Upper lobe of right lung (tissue), 1 donor: ENCODE measurements at places on chromosomes 1 and 21. TPM values are rescaled to one million over a fixed set of nuclear protein-coding genes. Genes with fewer than 3 reads are reported as not detected.

CD84 gene
- total RNA-seq: 20.7 TPM

DNA sequence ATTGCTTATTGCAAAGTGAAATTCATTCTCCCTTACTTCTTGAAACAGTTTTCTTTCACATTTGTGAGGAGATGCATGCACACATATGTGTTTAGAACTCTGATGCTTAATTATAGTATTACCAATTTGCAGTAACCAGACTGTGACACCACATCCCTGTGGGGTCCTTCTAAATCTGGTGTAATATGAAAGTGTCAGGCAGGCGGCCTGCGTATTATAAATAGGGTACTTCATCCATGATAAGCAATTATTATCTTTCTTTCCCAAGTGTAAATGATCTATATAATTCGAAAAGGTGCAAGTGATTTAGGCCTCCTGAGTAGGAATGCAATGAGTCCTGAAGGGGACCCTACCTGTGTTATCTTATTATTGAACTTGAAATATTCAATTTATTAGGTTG lies 876 bp downstream of the EFCAB7 start:
- no peak for DNase-seq

DNA sequence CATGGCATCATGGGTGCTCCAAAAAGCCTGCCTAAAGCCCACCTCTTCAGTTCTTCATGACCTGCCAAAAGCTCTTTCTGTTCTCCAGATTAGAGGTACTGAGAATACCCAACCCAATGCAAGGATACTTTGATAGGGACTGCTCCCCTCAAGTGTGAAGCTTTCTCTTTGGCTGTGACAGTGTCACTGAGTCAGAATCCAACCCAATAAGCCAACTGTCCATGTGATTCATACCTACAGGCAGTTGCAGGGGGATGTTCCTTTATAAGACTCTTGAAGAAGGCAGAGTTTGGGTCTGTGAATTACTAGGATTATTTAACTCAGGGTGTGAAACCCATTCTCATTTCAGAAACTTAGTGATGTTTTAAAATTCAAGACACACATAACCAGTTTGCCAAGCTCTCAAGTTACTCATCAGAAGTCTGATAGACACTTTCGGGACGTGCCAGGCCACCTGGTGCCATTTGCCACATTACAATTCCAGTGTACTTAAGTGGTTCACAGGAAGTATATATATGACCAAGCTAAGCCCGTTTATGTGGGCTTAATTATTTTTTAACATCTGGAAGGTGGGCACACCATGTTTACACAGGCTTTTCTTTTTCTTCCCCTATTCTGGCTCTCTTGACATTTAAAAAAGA lies 265.8 kb downstream of the NFIA start:
- no peak for DNase-seq

GRCh38 chr1:228366866-228367741 lies 39.5 kb downstream of the TRIM11 start:
- DNase-seq: peak; percentile 59

PAQR6 gene
- total RNA-seq: 1.9 TPM

DNAJC11 gene
- total RNA-seq: 37.6 TPM

DNA sequence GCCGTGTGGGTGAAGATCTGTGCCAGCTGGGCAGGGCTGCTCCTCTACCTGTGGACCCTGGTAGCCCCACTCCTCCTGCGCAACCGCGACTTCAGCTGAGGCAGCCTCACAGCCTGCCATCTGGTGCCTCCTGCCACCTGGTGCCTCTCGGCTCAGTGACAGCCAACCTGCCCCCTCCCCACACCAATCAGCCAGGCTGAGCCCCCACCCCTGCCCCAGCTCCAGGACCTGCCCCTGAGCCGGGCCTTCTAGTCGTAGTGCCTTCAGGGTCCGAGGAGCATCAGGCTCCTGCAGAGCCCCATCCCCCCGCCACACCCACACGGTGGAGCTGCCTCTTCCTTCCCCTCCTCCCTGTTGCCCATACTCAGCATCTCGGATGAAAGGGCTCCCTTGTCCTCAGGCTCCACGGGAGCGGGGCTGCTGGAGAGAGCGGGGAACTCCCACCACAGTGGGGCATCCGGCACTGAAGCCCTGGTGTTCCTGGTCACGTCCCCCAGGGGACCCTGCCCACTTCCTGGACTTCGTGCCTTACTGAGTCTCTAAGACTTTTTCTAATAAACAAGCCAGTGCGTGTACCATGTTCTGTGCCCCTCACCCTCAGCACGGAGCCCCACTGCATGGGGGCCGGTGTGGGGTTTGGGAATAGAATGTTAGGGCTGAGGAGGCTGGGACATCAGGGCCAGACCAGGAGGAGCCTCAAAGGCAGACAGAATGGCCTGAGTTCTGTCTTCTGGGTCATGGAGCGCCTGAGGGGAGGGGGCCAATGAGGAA lies 21.3 kb downstream of the SERINC2 start:
- DNase-seq: peak; percentile 58

- no peak for DNase-seq
Measured at GRCh38 chr1:52472384-52472783, 68.0 kb downstream of the PRPF38A start.

DNA sequence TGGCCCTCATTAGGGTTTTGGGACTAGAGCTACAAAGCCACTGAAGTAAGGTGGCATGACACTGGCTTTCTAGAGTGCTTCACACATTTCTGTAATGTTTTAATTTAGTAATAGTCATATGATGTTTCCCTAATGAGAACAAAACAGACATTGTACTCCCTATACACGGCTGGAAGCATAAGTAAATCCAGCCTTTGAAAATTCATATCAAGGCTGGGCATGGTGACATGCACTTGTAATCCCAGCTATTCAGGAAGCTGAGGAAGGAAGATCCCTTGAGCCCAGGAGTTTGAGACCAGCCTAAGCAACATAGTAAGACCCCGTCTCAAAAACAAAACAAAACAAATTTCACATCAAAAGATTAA lies 7.4 kb downstream of the USP48 start:
- no peak for DNase-seq
